ENCODE measurements at places on chromosomes 6 and 20.

- peak; percentile 68 for DNase-seq
These were observed 103.8 kb upstream of the BEND6 start for GRCh38 chr6:56851074-56851473.

DNA sequence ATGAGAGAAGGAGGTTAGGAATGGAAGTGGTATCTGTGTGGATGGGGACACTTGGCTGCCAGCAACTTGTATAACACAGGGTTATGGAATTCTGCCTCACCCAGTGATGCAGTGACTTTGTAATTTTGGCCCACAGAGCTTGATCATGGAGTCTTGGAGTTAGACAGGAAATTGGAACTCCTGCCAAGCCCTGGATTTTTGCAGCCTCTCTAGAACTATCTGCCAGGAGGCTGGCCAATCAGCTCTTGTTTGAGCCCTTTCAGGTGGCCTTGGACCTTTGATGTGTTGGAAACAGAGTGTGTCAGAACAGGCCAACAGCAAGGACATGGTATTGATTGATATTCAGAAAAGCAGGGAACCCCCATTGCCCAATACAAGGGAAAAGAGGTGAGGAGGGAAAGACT is 157.7 kb upstream of the GGTLC1 start:
- no peak for DNase-seq

- DNase-seq, result peak; percentile 61
These were observed 7.3 kb downstream of the DNTTIP1 start for GRCh38 chr20:45798935-45799642.

DNA sequence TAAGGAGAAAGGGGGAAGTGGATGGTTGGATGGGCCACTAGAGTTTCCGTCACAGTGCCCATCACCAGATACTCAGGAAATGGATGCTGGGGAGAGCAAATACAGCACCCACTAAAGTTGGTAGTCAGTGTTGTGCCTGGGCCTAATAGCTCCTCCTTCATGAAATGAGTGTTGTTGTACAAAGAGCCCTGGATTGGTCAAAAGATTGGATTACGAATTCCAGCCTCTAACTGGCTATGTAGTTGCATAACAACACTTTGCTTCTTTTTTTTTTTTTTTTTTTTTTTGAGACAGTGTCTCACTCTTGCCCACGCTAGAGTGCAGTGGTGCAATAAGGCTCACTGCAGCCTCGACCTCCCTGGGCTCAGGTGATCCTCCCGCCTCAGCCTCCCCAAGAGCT is 27.4 kb downstream of the KCNG1 start:
- no peak for DNase-seq

DNA sequence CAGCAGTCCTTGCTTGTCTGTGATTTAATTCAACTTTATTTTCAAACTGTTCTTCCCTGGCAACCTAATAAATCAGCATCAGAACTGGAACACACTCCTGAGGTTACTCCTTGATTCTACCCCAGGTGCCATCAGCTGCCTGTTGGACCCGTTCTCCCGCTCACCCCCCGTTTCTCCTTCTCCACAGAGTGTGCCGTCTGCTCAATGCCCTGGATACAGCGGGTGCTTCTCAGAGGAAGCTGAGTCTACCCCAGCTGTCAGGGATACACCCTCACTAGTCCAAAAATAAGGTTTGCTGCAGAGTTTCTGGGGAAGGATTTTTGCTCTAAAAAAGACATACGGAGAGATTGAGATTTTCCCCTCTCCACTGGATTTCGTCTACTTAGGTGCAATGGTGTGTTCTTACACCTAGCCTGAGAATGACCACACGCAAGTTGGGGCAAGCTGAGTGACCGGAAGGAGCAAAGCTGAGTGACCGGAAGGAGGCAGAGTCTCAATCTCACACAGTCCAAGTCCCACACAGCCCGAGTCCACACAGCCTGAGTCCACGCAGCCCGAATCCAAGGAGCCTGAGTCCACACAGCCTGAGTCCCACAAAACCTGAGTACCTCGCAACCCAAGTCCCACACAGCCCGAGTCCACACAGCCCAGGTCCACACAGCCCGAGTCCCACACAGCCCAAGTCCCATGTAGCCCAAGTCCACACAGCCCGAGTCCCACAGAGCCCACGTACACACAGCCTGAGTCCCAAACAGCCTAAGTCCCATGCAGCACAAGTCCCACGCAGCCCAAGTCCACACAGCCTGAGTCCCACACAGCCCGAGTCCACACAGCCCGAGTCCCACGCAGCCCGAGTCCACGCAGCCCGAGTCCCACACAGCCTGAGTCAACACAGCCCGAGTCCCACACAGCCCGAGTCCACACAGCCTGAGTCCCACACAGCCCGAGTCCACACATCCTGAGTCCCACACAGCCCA is 58.6 kb upstream of the DACT2 start:
- no peak for DNase-seq

- no peak for DNase-seq
These were observed 1.0 kb downstream of the NR2E1 start for GRCh38 chr6:108166664-108167448.

DNA sequence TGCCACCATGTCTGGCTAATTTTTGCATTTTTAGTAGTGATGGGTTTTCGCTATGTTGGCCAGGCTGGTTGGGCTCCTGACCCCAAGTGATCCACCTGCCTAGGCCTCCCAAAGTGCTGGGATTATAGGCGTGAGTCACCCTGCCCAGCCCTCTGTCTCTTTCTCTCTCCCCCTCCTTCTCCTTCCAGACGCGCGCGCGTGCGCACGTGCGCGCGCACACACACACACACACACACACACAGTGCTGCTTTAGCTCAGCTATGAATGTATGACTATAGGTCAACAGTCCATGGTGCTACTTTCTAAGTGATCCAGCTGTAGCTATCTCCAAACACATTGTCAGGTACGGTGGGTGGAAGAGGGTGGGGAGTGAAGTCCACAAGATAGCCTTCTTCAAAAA is 449.5 kb downstream of the PHF3 start:
- no peak for DNase-seq

GRCh38 chr6:6256886-6257285 is 63.6 kb downstream of the F13A1 start:
- no peak for DNase-seq

DNA sequence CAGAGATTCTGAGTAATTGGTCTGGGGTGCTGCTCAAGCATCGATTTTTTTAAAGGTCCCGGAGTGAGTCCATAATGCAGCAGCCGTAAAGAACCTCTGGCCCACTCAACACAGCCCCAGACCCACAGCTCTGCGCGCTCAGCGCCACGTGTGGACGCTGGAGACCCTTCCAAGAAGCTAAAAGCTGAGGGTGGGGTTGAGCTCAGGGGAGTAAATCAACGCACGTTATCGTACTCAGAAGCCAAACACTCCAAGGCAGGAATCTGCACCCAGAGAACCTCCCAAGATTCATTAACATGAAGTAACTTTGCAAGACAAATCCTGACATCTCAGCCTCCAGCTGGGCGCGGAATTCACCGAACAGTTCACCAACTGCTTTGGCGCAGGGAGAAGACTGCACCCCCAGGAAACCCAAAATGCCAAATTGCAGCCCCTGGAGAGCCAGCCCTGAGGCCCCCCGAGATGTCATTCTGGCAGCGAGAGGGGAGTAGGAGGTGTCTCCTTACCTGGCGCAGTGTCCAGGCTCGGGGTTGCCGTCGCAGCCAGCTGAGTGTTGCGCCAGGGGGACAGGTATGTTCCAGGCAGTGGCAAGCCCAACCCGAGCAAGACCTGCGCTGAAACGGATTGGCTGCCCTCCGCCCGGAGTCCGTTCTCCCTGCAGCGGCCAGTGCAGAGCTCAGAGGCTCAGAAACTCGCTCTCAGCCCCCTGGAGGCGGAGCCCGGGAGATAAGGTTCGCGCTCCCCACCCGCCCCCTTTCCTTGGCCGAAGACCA is at the start of gene COL21A1:
COL21A1 (minus strand) TSS at position 700 of the 773 bp plus-strand sequence. CDS start 64,962 bp downstream, outside the sequence.
- DNase-seq, result peak; percentile 83

DNA sequence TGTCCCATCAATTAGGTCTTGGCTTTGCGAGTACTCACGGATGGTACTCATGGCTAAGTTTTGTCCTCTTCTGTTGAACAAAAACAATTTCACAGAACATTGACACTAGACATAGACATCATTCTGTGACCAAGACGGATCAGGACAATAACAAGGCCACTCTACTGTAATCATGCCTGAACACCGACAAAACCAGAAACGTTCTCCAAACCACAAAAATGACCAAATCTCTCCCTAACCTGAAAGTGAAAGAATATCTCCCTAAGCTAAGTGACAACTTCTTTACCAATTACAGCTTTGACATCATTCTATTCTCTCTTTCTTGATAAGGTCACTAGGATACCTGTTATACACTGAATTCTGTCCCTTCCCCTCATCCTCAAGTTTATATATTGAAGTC is 40.0 kb upstream of the SLC2A12 start:
- no peak for DNase-seq

DNA sequence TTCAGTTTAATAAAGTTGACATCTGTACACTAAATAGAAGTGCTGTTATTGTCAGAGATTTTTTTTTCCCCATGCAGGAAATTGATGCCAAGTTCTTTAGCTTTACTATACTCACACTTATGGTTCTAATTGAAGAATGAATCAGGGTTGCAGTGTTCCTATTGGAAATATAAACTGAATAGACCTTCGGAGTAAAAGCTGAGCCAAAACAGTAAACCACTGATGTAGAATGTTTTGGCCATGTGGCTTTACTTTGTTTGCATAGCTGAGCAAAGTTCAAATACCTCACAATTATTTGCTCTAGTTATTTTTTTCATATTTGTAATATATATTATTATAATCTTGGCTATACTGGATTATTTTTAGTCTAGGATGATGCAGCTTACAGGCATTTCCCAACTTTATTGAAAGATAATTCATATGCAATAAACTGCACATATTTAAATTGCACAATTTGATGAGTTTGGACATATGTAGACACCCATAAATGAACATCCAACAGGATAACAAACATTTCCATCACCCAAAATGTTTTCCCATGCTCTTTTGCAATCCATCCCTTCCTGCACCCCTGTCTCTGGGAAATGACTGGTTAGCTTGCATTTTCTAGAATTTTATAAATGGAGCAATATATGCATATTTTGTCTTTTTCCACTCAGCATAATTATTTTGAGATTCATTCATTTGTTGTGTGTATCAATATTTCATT is 105.8 kb upstream of the NOX3 start:
- DNase-seq, result no peak

- DNase-seq, result no peak
These were observed 120.5 kb downstream of the KIF13A start for GRCh38 chr6:17866876-17867444.
